Activated T-helper 9 cell treated with anti-CD3 and anti-CD28 coated beads, Interleukin-2, amount 50 U/mL, for 16 hours (primary cell): ENCODE measurements at places on chromosomes 4 and X.
A peak's percentile ranks its signal among the peaks of the same experiment; 100 is the strongest.

- DNase-seq, result no peak
Measured at GRCh38 chrX:107566604-107567262, 61.6 kb upstream of the PRPS1 start.

- no peak for DNase-seq
Measured at GRCh38 chr4:2595436-2595835, 59.0 kb downstream of the FAM193A start.

- DNase-seq, result no peak
Measured at GRCh38 chr4:75678965-75679364, 5.8 kb upstream of the G3BP2 start.

DNA sequence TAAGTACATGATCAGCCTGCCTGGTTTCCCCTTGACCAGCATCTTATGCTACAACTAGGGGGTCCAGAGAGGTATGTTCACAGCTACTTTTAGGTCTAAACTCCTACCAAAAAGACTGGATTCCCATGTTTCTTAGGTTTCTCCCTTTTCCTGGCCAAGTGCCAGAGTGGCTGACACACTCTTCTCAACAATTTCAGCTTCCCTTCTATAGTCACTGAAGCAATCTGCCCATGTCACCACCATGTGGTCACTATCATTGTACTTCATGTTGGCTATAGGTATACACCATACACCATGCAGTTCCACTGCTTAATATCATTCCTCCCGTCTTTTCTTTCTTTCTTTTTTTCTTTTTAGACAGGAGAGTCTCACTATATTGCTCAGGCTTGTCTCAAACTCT lies 66.9 kb downstream of the KLHL13 start:
- DNase-seq, result no peak

DNA sequence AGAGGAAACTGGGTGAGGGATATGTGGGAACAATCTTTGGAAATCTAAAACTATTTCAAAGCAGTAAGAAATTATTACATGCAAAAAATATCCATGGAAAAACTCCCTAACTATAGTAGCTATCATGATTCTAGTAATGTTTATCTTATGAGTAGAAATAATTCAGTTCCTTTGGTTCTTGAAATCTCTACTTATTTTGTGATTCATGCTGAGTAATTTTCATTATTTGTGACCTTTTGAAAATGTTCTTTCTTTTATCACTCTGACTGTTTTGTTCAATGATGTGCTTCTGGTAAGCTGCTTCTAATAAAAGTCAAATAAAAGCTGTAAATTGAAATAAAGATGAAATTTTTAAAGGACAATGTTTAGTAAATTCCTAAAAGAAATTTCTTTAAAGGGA lies 40.4 kb upstream of the MAGEB10 start:
- DNase-seq, result no peak

- DNase-seq, result no peak
Measured at GRCh38 chr4:1239141-1239949, 9.6 kb downstream of the CTBP1 start.

DNA sequence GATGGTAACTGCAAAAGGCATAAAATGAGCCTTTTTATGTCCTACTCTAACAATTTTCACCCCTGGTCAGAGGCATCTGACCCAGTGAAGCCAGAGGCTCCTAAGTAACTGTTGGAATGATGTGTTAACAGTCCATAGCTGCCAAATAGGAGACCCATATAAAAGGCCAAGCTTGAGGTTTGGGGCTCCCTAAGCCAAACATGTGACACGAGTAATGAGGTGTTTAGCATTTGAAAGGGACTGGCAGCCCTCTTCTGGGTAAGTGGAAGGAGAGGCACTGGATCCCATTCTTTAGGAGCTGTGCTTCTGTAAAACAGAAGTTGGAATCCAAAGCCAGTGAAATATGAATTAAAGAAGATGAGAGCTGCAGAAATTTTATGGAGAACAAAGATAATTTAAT lies 100.6 kb upstream of the PNPLA4 start:
- DNase-seq, result no peak

DNA sequence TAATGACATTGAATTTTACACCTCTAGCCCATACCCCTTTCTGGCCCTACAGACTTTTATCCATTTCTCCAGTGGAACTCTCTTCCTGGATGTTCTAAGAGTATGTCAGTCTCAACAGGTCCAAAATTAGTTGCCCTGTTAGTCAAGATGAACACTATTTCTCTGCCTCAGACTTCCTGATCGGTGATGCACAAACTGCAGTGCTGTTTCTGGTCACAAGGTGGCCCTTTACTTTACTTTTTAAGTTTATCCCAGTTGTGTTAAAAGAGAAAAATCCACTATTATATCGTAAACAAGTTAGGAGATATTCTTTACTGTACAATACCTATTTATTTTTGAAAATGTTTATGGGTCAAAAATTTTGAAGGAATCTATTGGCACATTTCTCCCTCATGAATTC lies 13.1 kb downstream of the TCEAL7 start:
- DNase-seq, result peak; percentile 5

DNA sequence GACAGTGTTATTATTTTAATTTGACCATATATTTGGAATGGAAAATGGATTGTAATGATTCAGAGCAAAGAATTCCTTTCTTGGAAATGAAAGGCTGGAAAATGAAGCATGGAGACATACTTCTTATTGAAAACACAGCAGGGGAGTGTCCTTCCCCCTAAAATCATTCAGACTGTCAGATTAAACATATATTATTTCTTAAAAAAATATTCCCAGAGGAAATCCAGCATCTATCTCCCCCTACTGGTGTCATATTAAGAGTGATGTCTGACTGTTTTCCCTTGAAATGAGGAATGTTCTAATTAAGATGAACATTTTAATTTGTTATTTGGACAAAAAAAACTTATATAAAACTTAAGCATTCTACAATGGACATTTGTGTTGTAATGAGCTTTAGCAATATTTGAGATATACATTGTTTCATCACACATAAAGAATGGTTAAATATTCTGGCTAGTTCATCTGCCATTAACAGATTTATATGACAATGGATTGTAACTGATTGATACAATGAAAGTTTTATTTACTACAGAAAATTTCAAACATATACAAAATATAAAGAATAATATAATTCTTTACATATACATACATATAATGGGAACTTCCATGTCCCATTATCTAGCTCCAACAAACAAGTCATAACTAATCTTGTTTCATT lies 264.6 kb downstream of the SPRY1 start:
- DNase-seq, result no peak

DNA sequence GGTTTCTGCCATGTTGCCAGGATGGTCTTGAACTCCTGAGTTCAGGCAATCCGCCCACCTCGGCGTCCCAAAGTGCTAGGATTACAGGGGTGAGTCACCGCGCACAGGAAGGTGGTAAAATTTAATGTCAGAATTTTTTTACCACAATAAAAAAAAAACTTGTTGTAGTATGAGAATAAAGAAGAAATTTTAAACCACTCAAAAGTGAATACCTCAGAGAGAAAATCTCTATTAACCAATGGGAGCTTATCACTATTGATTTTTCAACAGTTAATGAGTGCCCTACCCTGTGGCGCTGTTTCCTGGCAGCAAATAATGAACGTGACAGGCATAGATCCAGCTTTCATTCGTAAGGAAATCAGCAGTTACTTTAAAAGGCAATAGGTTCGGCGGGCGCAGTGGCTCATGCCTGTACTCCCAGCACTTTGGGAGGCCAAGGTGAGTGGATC lies 32.7 kb upstream of the SLC25A4 start:
- DNase-seq, result no peak

- peak; percentile 60 for DNase-seq
Measured at GRCh38 chrX:1481636-1482529, 29.2 kb upstream of the ASMTL start.

DNA sequence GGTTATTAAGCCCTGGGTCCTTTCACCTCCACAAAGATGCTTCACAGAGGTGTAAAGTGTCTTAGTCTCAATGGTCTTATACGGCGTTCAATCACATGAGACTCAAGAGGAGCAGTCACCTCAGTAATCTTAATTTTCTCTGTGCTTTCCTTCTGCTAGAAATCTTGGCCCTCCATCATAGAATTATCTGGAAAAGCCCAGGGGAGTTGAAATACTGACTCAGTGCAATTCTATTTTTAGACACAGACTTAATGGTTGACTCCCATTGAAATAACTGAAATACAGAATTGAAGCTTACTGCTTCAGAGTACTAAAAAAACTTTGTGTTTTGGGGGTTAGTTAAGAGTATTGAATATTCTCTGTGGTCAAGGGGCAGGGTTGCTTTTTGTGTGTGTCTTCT lies 94.5 kb upstream of the IL15 start:
- no peak for DNase-seq

GRCh38 chr4:123417813-123418212 lies 21.2 kb downstream of the SPRY1 start:
- DNase-seq, result no peak

- no peak for DNase-seq
Measured at GRCh38 chr4:6148506-6149205, 51.7 kb downstream of the JAKMIP1 start.

DNA sequence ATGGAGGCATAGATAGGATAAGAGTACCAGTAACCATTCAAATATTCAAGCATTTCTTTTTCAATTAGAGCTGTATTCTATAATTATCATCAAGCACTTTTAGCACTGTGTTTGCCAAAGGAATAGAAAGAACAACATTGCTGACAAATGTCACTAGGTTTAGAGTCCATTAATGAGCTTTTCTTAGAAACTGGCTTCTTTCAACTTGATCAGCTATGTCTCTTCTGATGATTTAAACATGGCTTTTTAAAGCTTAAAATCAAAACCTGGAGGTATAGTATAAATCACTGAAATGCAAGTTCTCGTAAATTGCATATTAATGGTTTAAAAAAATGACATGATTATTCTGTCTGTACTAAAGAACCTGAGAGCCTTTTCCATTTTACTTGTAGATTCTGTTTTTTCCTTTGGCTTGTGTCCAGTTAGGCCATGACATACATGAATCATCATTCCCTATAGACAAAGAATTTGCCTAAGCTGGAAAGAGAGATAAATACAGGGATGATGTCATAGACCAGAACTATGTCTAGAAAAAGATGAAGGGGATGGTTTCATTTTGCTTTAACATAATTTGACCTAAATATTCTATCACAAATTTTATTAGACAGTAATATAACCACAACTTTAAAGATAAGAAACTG lies 340.1 kb upstream of the CTSO start:
- DNase-seq, result no peak

DNA sequence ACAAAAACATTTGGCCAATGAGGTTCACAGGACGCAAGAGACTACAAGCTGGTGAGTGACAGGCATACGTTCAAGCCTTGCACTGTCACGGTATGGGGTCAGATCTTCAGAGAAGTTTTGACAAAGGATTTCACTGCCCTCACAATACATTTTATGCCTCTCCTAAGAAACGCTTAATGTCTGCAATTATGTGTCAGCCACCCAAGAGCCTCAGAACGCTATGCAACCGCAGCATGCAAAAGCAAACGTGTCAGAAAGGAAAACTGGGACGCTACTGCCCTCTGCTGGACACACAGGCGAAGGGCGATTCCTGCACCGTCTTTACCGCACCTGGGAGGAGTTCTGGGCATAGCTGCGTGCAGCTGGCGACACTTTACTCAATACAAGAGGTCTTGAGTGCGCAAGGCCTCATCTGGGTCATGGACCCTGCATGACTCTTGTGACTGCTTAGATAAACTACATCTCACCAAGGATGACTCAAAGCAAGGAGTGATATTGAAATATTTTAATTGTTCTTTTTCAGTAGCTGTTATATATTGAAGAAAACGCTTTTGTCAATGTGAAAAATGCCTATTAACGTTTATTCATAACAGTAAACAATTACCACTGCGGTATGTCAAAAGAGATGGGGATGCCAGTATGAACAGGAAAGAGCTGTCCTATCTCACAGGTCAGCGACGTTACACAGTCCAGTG lies 147.6 kb upstream of the FRG1 start:
- peak; percentile 24 for DNase-seq

- DNase-seq, result no peak
Measured at GRCh38 chrX:134548257-134549201, 88.6 kb downstream of the HPRT1 start.

GRCh38 chr4:38490753-38491446 lies 173.1 kb upstream of the KLF3 start:
- no peak for DNase-seq

GRCh38 chr4:10003666-10004065 lies 17.6 kb downstream of the SLC2A9 start:
- DNase-seq, result no peak

GRCh38 chr4:7857238-7857701 lies 82.4 kb downstream of the AFAP1 start:
- no peak for DNase-seq

DNA sequence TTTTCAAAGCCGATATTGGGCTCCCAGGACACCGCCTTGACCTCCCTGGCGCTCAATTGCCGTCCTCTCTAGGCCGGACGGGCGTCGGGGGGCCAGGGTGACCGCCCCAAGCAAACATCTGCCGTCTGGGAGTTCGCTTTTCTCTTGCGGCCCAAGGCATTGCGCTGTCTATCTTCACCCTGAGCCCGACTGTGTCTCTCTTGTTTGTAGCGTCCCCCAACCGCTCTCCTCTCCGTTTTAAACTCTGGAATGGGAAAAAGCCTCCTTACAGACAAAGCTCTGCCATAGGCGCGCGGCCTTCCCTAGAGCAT lies 551 bp upstream of the ARX start:
- no peak for DNase-seq

DNA sequence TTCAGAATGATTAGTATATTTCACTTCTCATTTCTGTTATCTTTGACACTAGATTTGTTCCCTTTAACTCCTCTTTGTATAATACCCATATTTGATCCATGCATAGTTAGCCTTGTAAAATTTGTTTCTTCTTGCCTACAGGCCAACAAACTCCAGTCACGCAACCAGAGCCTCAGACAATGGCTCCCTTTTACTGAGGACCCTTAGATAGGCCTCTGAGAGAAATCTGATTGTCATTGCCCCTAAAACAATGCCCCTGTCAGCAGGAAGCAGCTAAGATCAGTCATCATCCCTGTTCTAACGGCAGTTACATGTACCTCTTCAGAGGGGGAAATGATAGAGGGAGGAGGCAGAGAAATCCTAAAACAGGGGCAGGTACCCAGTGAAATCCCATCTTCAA lies 190.6 kb upstream of the TENT5D start:
- DNase-seq, result no peak

DNA sequence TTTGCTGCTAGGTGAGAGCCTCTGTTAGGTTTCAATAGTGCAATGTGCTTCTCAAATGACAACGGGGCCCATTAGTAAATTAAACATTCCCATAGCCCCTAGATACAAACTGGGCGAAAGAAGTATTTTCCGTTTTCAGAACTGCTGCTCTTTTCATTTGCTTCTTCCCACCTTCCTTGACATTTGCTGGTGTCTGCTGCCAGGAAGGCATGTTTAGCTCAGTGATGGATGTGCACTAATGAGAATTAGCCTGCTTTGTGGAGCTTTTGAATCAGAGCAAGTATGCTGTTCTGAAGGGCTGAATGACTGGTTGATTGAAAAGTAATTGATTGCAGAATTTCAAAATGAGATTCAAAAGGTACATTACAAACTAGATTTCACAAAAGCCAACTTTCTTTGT lies 57.0 kb downstream of the SHROOM3 start:
- no peak for DNase-seq
